M059J (cell line): ENCODE measurements at places on chromosomes 1 and 21.
A peak's percentile ranks its signal among the peaks of the same experiment; 100 is the strongest.

GRCh38 chr1:33575324-33575879 lies 103.0 kb downstream of the ZSCAN20 start:
- no peak for DNase-seq

- DNase-seq, result peak; percentile 31
These were observed 322.1 kb upstream of the LYPLAL1 start for GRCh38 chr1:218851586-218851985.

DNA sequence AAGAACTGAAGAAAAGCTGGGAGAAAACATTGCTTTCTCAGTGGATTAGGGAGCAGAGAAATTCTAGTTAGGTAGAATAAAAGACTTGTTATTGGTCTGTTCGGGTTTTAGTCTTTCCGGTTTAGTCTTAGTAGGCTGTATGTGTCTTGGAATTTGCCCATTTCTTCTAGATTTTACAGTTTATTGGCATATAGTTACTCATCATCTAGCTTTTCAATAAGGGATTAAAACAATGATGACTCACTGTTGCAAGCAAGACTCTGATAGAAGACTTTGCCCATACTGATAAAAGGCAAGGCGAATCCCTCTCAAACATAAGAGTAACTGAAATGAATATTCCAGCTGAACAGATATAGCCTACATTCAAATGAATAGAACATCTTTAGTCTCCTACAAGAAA lies 62.3 kb downstream of the GPR137B start:
- no peak for DNase-seq

GRCh38 chr1:5933050-5933449 lies 59.2 kb downstream of the NPHP4 start:
- no peak for DNase-seq

- DNase-seq, result no peak
These were observed 329.8 kb downstream of the RPS6KC1 start for GRCh38 chr1:213380865-213381264.

DNA sequence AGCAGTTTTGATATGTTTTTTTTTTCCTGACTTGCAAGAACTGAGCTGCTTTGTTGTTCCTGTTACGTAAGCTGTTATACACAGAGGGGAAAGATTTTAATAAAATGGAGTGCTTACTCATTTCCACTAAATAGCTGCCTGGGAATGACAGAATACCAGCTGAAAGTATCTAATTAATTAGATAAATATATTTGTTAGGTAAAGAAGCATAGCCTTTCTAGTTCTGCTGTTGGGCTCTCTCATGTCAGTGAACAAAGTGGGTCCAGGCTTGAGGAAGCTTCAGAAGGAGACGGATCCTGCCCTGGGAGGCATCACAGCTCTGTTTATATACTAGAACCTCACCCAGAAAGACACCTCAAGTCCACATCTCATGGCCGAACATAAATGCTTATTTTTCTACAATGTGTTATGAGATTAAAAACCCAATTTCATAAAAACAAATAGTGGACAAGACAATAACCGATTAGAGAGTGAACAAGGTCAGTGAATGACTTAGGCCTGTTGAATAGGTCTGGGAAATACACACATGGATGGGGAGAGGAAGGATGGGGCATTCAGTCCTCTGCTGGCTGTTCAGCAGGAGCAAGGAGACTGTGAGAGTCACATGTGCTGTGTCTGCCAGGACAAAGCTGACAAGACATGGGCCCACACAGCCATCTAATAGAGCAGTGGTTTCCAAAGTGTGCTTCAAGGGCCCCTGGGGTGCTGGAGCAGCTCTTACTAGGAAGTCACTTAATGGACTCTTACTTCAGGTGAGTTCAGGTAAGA lies 20.6 kb downstream of the TRAF5 start:
- no peak for DNase-seq

DNA sequence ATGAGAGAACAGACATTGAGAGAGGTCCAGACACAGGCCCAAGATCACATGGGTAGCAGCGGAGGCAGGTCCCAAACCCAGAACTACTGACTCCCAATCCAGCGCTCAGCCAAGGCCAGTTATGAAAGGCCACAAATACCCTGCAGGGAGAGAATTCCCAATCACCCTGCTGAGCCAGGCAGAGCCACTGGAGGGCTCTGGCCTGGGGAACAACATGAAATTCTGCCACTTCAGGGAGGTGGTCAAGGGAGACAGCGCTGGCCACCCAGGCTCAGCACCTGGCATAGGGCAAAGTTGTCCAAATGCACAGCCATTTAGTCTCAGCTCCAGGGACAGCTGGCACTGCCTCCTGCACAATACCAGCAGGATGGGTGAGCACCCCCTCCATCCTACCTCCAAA lies 27.5 kb downstream of the SLC9A1 start:
- no peak for DNase-seq

DNA sequence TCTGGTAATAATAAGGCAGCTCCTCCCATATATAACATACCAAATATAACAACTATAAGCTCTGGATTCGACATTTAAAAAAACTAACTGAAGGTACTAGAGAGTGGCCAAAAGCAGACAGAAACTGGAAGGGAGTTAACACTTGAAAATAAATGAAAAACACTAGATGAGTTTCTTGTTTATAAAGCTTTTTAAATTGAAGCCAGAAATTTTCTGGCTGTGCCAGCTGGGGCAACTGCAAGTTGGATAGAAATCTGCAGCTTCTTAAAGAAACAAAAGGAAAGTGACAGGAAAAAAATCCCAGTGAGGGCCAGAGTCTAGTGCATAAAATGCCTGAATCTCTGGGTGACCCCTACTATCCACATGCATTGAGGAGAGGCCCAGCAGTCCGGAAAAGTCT lies 432.7 kb downstream of the SMYD3 start:
- DNase-seq, result no peak

- peak; percentile 69 for DNase-seq
These were observed 18.2 kb downstream of the PHLDA3 start for GRCh38 chr1:201450721-201451291.

DNA sequence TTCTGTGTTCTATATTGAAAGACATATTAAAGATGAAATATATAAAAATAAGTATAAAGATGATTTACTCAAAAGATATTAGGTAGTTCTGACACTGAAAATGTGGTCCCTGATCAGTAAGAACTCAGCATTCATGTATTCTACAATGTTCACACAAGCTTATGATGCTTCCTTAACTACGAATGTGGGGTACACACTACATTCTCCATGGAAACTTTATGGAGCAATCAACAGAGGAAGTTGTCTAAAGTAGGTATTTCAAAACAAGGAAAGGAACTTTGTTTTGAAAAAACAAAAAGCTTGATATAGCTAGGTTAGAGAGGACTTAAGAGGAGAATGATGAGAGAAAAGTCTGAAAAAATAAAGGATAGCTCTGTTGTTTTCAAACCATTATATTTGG lies 119.7 kb upstream of the RGS18 start:
- no peak for DNase-seq

- no peak for DNase-seq
These were observed 215.4 kb upstream of the PROX1 start for GRCh38 chr1:213772128-213773063.

GRCh38 chr1:8439015-8439702 lies 121.2 kb downstream of the SLC45A1 start:
- peak; percentile 89 for DNase-seq

DNA sequence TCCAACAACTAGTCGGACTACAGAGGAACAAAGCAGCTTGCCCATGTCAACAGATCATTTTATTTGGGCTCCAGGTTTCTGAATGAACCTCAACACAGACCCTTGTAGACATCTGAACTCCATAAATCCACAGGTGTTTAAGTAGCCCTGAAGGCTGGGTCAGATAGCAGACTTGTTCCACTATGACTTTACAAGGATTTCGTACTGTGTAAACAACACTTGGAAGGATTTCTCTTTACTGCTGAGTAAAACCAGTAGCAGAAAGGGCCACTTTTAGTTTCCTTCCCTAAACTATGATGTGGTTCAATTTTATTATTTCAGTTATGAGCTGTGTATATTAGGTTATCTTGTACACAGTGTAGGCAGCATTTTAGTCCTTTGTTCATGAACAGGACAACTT lies 316.4 kb upstream of the ADGRL2 start:
- no peak for DNase-seq

GRCh38 chr21:24444736-24445135 lies 1162.5 kb downstream of the MRPL39 start:
- no peak for DNase-seq

- no peak for DNase-seq
These were observed 73.6 kb upstream of the LYST start for GRCh38 chr1:235940285-235940684.

DNA sequence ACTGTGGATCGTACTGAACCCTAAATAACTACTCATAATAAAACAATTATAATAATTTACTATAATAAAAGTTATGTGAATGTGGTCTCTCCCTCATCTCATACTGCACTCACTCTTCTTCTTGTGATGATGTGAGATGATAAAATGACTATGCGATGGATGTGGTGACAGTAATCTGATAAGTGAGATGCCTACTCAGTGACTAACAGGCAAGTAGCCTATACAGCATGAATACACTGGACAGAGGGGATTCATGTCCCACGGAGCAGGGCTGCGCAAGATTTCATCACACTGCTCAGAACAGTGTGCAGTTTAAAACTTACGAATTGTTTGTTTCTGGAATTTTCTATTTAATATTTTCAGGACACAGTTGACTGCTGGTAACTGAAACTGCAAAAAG lies 304.0 kb downstream of the DUSP10 start:
- DNase-seq, result peak; percentile 79

DNA sequence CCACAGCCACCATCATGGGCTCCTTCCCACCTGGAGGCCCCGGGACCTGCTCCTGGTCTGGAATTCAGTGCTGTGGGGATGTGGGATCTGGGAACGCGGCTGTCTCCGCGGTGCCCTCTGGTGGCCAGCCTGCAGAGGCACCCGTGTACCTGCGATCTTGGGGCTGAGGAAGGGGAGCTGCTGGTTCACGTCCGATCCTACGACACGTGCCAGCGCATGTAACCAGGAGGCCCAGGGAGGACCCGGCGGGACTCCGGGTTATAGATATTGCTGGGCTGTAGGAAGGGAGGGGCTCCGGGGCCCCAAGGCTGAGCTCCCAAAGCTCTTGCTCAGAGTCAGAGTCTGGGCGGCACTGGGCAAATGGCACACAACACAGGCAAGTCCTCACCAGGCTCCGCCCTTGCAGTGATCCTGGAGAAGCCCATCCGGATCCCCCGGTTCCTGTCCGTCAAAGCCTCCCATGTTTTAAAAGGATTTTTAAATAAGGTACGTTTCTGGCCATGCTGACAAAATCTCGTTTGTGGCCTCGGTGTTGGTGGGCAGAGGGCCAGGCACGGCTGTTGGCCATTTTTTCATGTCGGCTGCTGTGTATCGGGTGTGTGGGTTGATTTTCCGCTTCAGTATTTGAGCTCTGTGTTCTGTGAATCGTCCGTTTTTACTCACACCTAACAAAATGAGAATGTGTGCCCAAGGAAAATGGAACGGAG lies 20.1 kb downstream of the FAAP20 start:
- DNase-seq, result peak; percentile 58

- peak; percentile 84 for DNase-seq
These were observed 39.2 kb downstream of the SYT6 start for GRCh38 chr1:114114185-114115094.

GRCh38 chr1:169941982-169942830 lies 48.5 kb upstream of the SCYL3 start:
- DNase-seq, result peak; percentile 81

- no peak for DNase-seq
These were observed 100.7 kb downstream of the KCTD3 start for GRCh38 chr1:215667761-215668160.

DNA sequence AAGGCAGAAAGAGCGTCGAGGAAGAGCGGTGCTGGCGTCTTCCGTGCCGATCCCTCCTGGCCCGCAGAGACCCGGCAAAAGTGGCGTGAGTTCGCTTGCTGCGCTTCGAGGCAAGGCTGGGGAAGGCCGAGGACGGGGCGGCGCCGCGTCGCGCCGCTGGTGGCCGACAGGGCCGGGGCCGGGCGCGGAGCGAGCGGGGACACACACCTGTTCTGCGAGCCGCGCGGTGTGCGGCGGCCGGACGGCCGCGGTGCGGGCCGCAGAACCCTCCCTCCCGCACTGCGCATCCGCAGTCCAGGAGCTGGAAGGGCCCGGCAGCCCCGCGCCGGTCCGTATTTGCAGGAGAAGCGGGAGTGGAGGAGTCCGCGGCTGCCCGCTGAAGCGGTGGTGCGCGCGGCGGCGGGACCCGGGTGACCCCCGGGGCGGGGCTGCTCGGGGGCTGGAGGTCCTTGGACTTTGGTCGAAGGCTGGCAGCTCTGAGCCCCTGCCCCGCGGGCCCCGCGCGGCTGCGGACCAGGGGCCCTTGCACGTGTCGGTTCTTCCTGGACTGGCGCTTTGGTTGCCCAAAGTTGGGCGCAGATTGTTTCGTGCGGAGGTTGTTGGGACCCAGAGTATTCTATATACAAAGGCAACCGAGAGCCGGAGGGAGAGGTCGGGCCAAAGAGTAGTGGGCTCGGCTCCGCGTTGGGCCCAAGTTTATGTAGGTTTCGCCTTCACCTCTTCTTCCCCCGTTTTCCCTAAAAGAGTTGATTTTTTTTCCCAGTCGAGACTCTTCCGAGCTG lies 2.6 kb downstream of the RNF220 start:
- no peak for DNase-seq

DNA sequence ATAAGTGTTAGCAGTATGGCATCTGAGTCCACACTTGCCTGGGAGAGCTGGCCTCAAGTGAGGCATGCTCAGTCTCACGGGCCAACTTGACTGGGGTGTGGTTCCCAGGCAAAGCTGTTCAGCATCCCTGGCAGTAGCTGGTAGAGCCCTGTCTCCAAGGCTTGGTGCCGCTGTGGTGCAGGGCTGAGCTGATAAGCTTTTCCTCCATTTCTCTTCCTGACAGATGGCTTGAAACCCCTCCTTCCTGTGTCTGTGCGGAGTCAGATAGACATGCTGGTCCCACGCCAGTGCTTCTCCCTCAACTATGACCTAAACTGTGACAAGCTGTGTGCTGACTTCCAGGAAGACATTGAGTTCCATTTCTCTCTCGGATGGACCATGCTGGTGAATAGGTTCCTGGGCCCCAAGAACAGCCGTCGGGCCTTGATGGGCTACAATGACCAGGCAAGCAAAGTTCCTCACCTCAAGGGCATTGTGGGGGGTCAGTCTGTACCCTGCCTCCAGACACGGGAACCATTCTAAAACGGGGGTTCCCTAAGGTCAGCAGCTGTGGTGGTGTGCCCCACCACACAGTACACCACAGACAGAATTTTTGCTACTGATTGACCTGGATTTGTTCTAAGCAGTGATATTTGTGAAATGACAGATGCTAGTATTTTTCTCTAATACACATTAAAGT lies 13.7 kb upstream of the MIIP start:
- no peak for DNase-seq

DNA sequence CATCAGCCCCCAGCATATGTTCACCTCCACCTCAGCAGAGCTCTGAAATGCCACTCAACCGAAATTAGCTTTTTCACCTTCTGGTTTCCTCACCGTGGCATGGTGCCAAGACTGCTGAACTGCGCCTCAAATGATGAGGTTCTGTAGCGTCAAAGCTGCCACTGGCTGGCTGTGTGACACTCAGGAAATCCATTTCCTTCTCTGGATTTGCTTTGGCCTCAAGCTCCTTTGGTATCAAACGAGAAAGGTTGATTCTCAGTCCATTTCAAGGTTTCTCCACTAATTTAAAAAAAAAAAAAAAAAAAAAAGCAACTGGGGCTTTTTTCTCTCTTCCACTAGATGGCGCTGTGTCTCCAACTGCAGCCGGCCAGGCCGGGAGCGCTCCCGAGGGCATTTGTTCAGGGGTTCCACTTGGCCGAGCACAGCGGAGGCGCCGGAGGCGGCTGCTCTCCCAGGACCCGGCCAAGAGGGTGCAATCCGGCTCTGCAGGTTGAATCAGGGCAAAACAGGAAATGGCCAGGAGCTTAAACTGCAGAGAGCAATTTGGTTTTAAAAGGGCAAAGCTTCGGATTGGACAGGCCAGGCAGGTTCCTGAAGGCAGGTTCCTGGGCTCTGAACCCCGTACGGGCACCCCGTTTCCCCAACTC lies 26.5 kb upstream of the PLA2G2C start:
- peak; percentile 78 for DNase-seq

- no peak for DNase-seq
These were observed 363.9 kb downstream of the RPS6KC1 start for GRCh38 chr1:213414911-213415310.
